Spinal cord (tissue), 10 donors: ENCODE measurements at places on chromosomes 6 and 20. TPM values are rescaled to one million over a fixed set of nuclear protein-coding genes. Genes with fewer than 3 reads are reported as not detected.
A peak's percentile ranks its signal among the peaks of the same experiment; 100 is the strongest.

GRCh38 chr20:8212286-8212685, 80.2 kb downstream of the PLCB1 start:
- DNase-seq, result no peak

- DNase-seq, result no peak
These were observed 183.1 kb downstream of the DTNBP1 start for GRCh38 chr6:15479761-15480160.

- DNase-seq, result no peak
These were observed 70.9 kb downstream of the SYNE1 start for GRCh38 chr6:152566103-152566875.

GRCh38 chr20:62952373-62952967, at the start of gene SLC17A9:
Gene SLC17A9 (plus strand): TSS chr20:62952709. CDS start chr20:62952831, 122 bp downstream.
- no peak for DNase-seq

GRCh38 chr6:163415620-163416556, 1.4 kb downstream of the QKI start:
- DNase-seq, result no peak

DNA sequence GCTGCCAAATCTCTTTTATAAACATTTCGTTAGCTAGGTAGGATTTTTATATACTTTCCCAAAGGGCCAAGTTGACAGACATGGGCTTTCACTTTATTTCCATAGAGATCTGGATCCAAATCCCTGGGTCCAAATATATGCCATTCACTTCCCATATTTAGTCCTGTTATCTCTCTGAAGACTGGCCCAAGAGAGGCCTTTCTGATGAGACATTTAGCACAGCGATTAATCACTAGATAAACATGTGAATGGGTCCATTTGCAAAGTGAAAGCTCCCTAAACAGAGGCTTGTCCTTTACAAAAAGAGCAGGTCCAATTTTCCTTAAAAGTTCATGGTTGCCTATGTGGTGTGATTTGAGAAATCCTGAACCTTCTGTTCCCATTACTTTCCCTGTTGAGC, 132.6 kb downstream of the TRMT11 start:
- no peak for DNase-seq

DNA sequence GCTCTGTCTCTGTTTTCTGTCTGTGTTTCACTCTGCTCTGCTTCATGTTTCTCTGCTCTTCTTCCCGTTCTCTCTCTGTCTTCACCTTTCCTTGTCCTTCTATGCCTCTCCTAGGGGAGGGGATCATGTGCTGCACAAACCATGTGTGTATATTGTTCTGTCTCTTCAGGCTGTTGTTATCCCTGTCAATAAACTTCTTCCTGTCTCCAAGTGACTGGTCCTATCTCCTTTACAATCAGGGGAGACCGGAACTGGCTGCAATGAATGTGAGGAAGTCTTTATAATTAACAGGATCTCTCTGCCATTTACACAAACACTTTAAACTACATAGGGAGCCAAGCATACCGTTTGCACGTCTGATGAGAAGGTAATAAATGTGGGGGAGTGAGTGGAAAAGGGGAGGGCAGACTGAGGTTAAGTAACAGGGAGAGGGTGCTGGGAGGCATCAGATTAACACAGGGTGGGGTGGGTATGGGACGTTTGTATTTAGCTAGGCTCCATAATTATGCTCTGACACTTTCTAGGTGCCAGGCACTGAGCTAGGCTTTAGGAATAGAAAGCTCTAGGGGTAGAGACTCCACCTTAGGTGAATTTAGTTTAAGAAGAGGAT, 626.1 kb downstream of the DHX35 start:
- DNase-seq, result no peak

The RSPH4A gene
- 7.2 TPM for total RNA-seq

DNA sequence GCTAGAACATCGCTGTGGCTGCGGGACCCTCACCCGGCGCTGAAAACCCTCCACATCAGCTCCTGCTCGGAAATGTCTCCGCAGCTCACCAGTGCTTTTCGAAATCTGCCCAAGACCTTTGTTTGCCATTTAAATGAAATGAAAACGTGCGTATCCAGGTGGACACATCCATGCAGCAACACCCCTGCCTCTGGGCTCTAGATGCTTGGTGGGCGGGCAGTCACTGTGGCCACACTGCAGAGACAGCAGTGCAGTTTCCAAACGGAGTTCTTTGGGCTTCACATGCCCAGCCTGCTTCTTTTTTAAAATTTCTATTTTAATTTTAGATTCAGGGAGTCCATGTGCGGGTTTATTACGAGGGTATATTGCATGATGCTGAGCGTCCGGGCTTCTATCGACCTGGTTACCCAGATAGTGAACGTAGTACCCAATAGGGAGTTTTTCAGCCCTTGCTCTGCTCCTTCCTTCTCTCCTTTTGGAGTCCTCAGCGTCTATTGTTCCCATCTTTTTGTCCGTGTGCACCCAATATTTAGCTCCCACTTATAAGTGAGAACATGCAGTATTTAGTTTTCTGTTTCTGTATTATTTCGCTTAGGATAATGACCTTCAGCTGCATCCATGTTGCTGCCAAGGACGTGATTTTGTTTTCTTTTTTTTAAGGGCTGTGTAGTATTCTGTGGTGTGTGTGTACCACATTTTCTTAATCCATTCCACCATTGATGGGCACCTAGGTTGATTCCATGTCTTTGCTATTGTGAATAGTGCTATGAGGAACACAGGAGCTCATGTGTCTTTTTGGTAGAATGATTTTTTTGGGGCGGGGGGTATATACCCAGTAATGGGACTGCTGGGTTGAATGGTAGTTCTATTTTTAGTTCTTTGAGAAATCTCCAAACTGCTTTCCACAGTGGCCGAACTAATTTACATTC, 4.8 kb upstream of the TUBB2B start:
- DNase-seq, result peak; percentile 44

- DNase-seq, result no peak
These were observed 59.4 kb downstream of the NPEPL1 start for GRCh38 chr20:58751979-58752378.

GRCh38 chr6:87071683-87072082, 23.2 kb downstream of the CGA start:
- no peak for DNase-seq

DNA sequence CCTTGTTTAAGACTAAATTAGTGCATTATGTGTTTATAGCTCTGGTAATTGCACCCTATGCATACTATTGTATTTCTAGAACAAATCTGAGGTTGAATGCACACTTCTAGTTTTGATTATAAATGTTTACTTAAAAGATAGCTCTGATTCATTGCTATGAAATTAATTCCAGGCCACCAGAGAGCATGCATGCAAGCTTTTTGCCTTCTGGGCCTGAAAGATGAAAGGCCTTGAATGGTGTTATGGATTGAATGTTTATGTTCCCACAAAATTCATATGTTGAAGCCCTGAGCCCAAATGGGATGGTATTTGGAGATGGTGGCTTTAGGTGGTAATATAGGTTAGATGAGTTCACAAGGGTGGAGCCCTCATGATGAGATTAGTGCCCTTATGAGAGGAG, 695.0 kb upstream of the MAP3K7 start:
- no peak for DNase-seq

The STX11 gene
- total RNA-seq, result 0.94 TPM

DNA sequence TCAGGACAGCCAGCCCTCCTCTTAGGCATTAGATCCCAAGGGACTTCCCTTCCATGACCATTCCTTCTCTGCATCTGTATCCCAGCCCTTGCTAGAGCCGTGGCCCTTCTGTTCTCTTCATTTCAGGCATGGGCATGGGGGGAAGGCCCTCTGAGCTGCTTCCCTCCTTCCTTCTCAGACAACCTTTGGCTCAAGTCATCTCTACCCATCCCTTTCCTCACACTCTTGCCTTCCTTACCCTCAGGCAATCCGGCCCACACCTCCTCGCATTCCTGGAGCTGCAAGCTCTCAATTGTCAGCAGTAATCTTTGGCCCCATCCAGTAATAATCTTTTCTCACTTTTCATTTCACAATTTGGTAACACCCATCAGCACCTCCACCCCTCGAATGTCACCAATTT, 426.9 kb upstream of the JARID2 start:
- no peak for DNase-seq

- no peak for DNase-seq
These were observed 248.3 kb downstream of the TMEM242 start for GRCh38 chr6:157074969-157075368.

DNA sequence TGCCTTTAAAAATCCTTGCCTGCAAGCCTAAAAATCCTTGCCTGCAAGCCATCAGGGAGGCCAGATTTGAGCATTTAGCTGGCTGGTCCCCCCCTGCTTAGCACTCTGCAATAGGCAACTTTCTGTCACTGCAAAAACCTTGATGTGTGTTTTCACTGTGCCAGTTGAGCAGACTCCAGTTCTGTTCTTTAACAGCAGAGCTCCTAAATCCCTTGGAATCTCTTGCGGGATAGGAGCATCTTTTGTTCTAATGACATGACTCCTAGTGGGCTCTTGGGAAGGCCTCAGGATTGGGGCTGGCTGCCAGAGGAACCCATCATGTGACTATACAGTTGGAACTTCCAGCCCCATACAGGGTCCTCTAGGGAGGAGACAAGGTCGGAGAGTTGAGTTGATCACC, 50.4 kb downstream of the FAM184A start:
- no peak for DNase-seq

DNA sequence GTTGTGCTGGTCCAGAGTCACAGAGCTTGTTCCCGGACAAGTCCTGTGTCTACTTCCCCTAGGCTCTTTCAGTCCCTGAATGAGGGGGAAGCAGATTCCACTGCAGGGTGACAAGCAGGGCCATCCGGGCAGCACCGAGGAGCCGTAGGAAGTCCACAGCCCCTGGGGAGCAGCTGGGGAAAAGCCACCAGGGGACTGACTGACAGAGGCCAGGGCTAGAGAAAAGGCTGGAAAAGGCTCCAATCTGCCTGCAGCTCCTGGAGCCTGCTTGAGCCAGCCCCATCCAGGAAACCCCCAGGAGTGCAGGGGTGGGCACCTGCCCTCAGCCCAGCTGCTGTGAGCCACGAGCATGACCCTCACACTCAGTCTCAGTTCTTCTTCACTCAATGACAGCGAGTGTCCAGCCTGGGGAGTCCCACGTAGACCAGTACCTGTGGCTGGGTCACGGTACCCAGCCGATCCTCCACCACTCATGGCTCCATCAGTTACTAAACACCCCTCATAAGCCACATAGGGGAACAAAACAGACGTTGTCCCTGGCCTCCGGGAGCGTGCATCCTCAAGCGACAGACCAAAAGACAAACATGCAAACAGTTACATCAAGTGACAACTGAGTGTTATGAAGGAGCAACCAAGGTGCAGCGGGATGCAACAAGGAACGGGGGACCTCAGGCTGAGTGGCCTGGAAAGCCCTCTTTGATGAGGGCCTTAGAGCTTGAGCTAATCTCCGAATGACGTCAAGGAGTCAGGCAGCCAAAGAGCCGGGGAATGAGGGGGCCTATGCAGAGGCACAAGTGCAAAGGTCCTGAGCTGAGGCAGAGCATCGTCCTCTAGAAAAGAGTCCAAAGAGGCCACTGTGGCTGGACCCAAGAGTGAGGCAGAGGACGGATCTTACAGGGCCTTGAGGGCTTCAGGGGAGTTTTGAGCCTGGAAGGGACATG, 24.8 kb upstream of the VSTM2L start:
- no peak for DNase-seq

GRCh38 chr20:34515484-34516246, 557 bp upstream of the DYNLRB1 start:
- DNase-seq, result peak; percentile 70

The NKX2-2 gene
- total RNA-seq, result 3.0 TPM

DNA sequence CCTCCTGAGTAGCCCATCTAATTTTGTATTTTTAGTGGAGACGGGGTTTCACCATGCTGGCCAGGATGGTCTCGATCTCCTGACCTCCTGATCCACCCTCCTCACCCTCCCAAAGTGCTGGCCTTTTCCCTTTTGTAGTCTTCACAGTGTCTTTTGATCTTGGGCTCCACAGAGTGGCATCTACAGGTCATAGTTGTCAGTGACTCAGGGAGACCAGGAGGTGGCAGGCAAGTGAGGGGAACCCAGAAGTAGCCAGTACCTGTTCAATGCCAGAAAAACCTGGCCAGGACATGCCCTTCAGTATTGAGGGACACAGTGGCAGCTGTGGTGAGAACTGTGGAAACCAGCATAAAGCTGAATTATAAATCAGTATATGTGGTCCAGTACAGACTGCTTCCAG, 19.6 kb downstream of the RPP21 start:
- no peak for DNase-seq

DNA sequence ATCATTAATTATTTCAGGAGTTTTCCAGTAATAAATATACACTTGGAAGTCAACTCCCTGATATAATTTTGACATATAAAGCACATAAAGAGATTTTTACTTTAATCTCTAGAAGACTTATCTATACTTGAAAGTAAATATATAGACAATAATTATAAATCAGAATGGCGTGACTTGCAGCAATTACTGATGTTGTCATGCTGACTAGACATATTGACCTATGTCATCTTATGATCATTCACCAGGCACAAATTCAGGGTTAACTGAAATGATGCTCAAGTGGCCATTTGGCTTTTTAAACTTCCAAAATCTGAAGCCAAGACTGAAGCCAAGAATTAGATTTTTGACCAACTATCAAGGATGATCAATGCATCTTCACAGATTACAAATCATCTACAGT, 192.2 kb downstream of the MCHR2 start:
- no peak for DNase-seq

DNA sequence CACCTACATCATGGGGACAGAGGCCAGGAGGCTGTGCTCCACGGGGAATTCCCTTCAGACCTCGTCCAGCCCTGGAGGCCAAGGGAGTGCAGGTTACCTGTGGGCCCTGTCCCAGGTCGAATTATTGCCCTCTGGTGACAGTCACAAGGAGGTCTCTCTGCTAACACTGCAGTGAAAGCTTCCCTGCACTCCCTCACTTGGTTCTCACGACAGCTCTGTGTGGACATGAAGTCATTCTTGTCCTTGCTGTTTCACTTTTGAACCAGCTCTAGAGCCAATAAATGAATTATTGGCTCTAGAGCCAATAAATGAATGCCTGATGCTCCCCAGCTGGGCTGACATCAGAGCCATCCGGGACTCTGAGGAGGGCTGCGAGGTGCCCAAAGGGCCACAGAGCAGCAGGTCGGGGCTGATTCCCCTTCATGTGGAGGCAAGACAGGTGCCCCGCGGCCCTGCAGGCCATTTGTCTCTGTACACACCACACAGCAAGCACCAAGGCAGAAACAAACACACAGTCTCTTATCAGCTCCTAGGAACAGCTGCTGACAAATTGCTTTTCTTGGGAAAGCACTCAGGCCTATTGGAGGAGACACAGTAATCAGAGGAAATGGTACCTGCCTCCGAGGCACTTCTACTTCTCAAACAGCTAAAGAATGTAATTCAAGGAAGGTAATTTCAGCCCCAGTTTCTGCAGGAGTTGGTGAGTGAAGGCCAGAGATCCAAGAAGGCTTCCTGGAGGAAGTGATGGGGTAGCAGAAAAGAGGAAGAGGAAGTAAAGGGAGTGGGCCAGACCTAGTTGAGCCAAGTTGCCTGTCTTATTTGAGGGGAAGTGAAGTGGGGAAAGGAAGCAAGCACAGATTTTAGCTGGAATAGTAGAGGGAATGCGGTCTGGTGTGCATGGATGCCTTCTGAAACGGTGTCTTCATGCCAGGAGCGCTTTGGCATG, 27.5 kb upstream of the TBXT start:
- no peak for DNase-seq

GRCh38 chr6:45681860-45682511, 304.3 kb upstream of the SUPT3H start:
- no peak for DNase-seq
